ENCODE measurements at places on chromosomes 6 and 20.

- no peak for DNase-seq
These were observed 136.4 kb upstream of the RREB1 start for GRCh38 chr6:6971369-6971768.

- no peak for DNase-seq
These were observed 160.1 kb downstream of the DLL1 start for GRCh38 chr6:170130771-170131241.

GRCh38 chr6:44554861-44555260 is 167.4 kb downstream of the CDC5L start:
- peak; percentile 6 for DNase-seq

DNA sequence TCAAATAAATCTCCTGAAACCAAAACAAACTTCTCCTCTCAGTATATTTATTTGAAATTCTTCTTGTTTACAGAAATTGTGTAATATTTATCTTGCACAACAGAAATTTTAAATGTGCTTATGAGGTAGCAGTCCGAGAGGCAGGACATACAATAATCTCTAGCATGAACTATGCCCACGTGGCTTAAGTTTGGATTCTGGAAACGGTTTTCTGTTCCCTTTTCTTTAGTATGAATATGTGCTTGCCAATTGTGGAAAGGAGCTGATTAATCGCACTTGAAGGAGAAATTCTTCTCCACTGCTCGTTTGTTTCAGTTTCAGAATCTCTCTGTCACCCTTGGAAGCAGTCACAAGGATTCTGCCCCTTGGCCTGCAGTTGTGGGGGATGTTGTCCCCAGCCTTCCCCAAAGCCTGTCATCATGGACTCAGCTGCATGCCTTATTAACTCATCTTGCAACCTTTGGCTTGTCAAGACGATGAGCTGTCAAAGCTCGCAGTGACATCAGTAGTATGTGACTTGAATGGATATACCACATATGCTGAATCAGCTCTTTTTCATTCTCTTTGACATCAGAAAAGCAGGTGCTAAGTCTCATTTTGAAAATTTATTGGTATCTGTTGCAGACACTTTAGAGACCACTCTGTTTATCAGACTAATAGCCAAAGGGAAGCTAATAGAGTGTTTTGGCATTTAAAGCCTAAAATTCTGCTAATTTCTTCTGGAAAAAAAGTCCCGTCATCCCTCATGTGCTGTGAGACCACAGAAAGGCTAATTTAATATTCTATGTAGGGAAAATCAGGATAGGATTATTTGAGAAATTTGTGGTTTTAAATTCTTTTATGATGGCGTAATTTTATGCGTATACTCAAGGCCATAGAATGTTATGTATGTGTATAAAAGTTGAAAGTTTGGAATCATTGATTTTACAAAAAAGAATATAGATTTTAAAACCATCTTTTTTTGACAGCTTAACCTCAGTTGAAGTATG is 186.8 kb downstream of the ARID1B start:
- no peak for DNase-seq

DNA sequence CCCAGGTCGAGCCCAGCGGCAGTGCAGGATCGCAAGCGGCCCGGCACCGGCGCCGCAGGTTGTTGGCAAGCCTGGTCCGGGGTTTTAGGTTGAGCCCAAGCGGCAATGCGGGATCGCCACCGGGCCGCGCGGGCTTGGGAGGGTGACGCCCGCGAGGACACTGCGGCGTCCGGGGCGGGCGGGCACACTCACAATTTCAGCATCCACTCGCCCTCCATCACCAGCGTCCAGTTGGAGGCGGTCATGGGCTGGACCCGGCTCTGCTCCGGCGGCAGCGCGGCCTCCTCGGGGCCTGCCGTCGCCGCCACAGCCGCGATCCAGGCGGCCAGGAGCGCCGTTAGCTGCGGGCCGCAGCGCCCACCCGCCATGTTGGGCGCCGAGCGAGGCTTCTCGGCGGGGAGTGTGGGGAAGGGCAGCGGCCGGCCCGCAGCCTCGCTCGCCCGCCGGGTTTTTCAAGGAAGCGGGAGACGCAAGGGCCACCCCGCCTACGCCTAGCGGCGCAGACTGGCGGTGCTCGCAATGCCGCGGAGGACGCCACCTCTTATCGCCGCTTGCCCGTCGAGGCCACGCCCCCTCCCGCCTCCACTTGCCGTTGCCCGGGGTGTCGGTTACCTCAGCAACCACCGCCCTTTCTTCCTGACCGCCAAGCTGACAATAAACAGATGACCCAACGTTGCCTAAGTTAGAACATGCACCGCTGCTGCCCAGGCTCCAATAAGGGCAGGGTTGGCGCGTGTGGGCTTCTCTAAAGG is at the start of gene TMX4:
TMX4 (minus strand) TSS at position 516 of the 752 bp plus-strand sequence; CDS start at position 368, 148 bp downstream.
- peak; percentile 98 for DNase-seq

Data from G401 (cell line).